Frontal cortex (tissue), 4 donors: ENCODE measurements at places on chromosomes 13 and 19.

- no peak for DNase-seq
These were observed 757 bp downstream of the WIZ start for GRCh38 chr19:15448778-15449619.

DNA sequence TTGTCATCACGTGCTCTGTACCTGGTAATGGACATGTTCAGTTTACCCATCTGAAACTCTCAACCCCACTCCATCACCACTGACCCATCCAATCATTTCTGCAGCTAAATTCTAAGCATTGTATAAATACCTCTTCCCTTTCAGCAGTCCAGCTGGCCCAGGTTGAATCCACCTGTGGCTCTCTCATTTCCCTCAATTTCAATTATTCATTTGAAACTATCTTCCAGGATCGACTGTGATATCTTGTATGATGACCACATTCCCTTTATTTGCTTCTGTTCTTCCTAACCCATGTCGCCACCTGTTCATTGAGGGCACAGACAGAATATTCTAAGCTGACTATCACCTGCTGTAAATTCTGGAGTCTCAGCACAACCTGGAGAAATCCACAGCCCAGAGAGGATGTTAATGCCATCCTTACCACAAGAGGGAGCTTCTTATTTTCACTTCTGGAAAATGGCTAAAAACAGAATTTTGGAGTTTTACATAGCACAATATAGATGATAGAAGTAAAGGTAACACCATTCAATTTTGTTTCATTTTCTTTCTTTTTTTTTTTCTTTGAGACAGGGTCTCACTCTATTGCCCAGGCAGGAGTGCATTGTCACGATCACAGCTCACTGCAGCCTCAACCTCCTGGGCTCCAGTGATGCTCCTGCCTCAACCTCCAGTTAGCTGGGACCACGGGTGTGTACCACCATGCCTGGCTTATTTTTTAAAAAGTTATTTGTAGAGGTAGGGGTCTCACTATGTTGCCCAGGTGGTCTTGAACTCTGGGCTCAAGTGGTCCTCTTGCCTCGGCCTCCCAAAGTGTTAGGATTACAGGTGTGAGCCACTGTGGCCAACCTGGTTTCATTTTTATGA lies 38.6 kb downstream of the ZNF823 start:
- DNase-seq: no peak

DNA sequence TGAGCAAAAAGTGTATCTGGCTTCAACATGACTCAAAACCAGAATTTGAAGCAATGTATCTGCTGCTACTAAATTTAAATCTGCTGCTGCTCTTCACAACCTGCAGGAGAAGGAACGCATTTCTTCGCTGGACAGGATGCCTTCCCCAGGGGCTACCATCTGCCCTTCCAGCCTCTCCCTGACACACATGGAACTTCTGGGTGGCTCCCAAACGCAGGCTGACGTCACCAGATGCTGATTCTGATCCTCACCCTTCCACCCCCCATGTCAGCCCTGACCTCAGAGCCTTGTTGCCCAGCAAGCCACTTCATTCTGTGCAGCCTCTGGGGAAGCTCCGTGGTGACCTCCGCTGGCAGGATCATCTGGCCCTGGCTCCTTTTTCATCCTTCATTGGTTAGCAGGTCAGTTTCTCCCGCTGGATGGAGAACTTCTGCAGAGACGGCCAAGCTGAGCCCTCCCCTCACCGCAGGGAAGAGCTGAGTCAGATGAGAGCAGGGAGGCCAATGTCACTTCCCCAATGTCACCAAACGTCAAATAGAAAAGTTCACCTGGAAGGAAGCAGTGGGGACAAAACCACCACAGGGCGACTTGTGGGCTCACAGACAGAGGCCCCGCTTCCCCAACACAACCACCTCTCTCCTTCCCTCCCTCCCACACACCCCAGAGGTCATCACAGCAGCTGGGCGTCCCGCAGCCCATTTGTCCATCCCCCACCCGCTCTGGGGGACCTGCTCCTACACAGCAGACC lies 14.0 kb upstream of the RAB20 start:
- DNase-seq: no peak

GRCh38 chr13:40992678-40993518 lies 26.2 kb downstream of the ELF1 start:
- DNase-seq: no peak
